Head of caudate nucleus (tissue), 42 donors: ENCODE measurements at places on chromosomes 3 and 15.

- DNase-seq = no peak
Measured at GRCh38 chr3:20137647-20138046, 48.4 kb downstream of the SGO1 start.

DNA sequence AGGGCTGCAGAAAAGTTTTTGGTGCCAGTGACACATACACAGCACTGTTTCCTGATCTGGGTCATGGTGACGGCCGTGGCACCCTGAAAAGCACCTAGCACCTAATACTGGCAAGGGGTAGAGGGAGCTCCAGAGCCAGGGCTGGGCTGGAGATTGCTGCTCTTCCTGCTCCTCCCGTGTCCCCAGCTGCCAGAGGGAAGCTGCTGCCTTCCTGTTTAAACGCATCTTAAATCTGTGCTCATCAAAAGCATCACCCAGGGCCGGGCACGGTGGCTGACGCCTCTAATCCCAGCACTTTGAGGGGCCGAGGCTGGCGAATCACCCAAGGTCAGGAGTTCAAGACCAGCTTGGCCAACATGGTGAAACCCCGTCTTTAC is 156.7 kb upstream of the MEF2A start:
- peak; percentile 67 for DNase-seq

- DNase-seq = no peak
Measured at GRCh38 chr3:132593241-132593946, 3.7 kb upstream of the ACKR4 start.

GRCh38 chr15:99052205-99052604 is 44.6 kb upstream of the PGPEP1L start:
- no peak for DNase-seq

DNA sequence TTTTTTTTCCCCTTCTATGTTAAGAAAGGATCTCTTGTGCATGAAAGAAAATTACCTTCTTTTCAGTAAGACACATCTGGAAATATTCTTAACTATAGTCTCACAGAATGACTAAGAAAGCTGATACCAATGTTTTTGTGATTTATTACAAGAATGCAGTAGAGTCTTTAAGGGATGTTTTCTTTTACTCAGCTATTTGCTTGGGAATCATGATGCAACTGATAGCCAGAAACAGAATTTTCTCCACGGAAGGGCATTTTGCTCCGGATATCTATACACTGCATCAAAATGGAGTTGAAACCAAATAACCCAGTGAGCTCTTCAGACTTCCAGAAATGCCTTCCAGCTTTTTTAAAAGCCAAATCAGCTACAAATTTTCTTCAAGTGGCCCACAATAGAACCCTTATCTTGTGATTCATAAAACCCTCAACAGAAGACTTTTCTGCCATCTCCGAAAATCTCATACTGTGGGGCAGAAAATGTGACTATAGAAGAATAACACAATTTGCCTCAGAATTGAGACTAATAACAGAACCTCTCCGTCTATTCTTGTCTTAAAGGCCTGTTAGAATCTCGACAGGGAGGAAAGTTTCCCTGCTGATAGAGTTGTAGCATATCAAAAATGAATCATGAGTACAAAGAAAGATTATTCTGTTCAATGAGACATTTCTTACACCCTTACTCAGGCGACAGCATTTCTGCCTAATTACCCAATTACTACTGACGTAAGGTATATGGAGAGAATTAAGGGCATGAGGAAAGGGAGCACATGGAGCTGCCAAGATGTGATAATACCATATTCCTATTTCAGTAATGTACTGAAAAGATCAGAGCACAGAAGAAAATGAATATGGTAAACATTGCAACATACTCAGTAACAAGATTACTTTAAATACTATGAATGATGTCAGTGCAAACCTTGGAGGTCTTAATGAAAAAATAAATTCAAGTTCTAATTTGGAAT is 900.1 kb downstream of the ROBO1 start:
- DNase-seq = no peak

- DNase-seq = no peak
Measured at GRCh38 chr15:70166506-70167087, 68.9 kb upstream of the TLE3 start.

GRCh38 chr3:184911570-184911969 is 99.6 kb downstream of the VPS8 start:
- DNase-seq = no peak

DNA sequence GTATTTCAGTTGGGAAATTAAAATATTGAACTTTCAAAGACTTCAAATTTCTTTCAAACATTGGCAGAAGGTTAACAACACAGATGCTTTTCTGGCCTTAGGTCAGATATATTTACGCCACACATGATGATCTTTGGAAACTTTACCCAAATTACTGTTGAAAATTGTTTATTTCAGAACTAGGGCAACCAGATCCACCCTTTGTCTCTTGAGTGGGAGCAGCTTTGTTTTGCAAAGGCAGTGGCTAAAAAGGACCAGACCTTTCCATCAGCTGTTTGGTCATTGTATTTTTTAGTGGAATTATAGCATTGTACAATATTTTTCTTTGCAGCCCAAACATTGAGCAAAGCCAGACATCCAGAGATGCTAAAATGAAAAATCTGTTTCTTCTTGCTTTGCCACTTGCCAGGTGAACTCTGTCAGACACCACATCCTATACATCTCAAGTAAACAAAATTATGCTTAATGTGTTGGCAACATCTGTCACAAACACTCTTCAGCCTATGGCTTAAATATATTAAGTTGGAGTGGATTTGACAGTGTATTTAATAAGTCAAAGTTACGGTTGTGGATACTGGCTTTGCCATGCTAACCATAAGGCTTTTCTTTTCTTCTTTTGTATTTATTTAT is 651.9 kb downstream of the RBMS3 start:
- no peak for DNase-seq
